ENCODE measurements at places on chromosomes 11 and 22.
A peak's percentile ranks its signal among the peaks of the same experiment; 100 is the strongest.

DNA sequence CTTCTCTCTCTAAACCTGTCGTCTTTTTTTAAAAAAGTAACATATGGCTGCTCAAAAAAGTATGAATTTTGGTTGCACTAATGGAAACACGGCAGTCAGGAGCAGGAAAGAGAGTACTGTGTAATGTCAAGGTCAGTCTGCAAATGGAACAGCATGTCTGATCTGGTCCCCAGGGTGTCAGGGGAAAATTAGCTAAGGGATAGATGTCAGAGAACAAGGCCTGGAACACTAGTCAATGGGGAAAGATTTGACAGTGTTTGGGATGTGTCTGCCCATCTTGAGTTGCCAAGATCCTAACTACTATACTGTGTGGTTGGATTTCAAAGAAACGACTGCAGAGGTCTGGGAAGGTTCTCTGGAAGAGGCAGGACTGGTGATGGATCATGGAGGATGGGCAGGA, 65.7 kb upstream of the PHOX2A start:
- DNase-seq, result no peak

- DNase-seq, result no peak
Observed at GRCh38 chr11:119624102-119624615, 104.8 kb downstream of the NECTIN1 start.

DNA sequence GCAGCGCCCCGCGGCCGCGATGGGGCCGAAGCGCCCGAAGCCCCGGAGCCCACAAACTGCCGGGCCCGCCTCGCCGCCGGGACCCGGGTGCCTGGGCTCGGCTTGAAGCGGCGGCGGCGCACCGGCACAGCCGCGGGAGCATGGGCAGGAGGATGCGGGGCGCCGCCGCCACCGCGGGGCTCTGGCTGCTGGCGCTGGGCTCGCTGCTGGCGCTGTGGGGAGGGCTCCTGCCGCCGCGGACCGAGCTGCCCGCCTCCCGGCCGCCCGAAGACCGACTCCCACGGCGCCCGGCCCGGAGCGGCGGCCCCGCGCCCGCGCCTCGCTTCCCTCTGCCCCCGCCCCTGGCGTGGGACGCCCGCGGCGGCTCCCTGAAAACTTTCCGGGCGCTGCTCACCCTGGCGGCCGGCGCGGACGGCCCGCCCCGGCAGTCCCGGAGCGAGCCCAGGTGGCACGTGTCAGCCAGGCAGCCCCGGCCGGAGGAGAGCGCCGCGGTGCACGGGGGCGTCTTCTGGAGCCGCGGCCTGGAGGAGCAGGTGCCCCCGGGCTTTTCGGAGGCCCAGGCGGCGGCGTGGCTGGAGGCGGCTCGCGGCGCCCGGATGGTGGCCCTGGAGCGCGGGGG, 346 bp downstream of the FJX1 start:
- no peak for DNase-seq

- no peak for DNase-seq
Observed at GRCh38 chr11:73393011-73393380, 16.8 kb downstream of the RELT start.

- DNase-seq, result no peak
Observed at GRCh38 chr22:46728470-46728869, 9.6 kb downstream of the CERK start.

GRCh38 chr22:50162391-50162956, 8.1 kb upstream of the PANX2 start:
- no peak for DNase-seq

DNA sequence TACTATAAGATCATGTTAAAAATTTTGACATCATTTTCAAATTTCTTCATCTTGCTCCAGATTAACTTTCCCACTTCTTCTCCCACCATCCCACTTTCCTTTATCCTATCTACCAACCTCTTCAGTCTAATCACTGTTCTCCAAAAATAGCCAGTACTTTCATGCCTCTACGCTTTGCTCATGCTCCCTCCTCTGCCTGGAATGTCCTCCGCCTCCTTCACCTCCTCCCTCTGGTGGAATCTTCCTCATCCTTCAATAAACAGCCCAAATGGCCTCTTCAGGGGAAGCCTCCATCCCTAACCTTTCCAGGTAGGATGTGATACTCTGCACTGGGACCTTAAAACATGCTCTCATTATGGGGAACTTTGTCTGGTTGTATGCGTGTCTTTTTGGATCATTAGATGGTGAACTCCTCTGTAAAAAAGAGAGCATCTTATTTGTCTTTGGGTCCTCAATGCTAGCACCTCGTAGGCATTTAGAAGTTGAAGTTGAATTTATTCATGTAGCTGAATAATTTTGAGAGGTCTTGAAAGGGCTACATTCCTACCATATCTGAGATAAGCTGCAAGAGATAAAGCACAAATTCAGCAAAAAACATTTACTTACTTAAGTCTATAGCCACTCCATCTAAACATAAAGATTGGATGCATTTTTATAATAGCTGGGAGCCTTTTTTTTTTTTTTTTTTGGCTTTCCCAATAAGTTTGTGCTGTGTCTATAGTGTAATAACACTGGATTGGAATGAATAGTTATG, 8.0 kb upstream of the CSRP3 start:
- no peak for DNase-seq

- no peak for DNase-seq
Observed at GRCh38 chr11:27159335-27159679, 118.7 kb downstream of the BBOX1 start.

DNA sequence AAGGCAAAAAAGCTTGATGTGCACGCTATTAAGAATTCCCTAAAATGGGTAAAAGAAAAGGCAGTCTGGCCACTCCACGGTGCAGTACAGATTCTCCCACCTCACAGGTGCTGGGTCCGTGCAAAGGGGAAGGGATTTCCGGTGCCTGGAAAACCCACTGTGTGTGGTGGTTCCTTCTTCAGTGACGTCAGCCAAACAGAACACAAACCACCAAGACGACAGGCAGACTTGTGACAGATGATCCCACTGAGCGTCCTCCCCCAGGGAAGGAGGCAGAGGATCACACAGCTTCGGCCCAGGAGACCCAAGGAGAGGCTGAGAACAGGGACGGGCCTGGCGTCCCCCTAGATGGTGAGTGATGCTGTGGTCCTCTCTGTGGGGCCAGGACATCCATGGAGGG, 18.6 kb downstream of the PHF21B start:
- DNase-seq, result no peak

DNA sequence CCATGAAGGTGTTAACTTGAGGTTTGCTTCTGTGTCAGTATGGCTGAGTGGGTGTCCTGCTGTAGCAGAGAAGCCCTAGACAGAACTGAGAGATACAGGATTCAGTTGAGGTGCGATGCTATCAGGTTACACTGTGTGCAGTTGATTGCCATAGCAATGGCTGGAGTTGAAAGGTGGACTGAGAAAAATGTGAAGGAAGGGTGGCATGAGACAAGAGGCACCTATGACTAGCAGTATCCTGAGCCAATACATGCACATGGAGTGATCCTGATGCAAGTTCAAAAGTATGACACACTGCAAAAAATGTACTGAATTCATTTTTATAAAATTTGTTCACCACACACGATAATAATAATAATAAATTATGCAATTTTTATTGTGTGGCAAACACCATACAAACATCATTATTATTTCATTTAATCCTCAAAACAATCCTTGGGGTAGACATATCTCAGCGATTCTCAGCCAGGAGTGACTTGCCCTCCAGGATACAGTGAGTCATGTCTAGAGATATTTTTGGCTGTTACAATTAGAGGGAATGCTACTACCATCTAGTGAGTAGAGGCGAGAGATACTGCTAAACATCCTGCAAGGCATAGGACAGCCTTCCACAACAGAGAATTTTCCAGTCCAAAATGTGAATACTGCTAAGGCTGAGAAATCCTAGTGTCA, 3.9 kb upstream of the PIWIL4 start:
- DNase-seq, result no peak

DNA sequence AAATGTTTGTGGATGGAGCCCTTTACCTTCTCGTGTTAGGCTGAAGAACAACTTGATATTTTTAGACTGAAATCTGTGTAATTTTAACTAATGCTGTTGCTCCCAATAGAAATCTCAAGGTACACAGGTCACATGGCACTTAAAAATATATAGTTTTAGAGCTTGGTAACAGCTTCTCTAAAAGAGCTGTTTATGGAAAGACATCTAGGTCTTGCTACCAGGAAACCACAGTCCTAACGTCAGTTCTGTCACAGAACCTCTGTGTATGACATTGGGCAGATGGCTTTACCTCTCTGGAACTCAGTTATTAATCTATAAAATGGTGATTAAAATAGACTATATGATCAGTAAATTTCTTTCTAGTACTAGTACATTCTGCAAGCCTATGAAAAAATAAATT, 35.4 kb downstream of the PAK1 start:
- DNase-seq, result no peak

GRCh38 chr11:28903716-28904115, 795.5 kb downstream of the METTL15 start:
- no peak for DNase-seq

- peak; percentile 15 for DNase-seq
Observed at GRCh38 chr11:61587541-61587941, 6.7 kb upstream of the SYT7 start.

GRCh38 chr11:1970956-1971355, 23.8 kb downstream of the MRPL23 start:
- DNase-seq, result no peak

DNA sequence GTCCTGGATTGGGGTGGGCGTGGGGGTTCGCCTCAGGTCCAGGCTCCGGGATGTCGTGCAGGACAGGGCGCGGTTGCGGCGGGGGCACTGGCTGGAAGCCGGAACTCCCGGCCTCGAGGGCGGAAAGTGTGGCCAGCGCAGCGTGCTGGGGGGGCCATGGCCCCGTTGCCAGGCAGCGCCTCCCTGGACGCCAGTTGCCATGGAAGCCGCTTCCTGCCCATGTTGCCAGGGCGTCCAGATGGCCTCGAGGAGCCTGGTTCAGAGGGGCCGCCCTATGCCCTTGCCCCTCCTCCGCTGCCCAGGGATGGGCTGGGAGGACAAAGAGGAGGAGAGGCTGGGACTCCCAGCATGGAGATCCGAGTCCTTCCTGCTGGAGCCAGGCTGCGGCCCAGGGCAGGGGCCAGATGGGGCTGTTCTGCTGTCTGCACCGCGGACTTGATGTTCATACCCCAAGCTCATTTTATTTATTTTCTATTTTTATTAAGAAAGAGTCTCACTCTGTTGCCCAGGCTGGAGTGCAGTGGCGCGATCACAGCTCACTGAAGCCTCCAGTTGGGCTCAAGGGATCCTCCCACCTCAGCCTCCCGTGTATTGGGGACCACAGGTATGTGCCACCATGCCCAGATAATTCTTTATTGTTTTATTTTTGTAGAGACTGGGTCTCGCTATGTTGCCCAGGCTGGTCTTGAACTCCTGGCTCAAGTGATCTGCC, 4.6 kb upstream of the CCDC188 start:
- no peak for DNase-seq

- DNase-seq, result no peak
Observed at GRCh38 chr11:114149689-114150407, 90.3 kb downstream of the ZBTB16 start.

GRCh38 chr11:125429174-125429707, 66.8 kb downstream of the FEZ1 start:
- DNase-seq, result no peak

- no peak for DNase-seq
Observed at GRCh38 chr11:76665921-76666351, 4.6 kb downstream of the LRRC32 start.

- no peak for DNase-seq
Observed at GRCh38 chr11:96329419-96329818, 13.6 kb downstream of the MAML2 start.

DNA sequence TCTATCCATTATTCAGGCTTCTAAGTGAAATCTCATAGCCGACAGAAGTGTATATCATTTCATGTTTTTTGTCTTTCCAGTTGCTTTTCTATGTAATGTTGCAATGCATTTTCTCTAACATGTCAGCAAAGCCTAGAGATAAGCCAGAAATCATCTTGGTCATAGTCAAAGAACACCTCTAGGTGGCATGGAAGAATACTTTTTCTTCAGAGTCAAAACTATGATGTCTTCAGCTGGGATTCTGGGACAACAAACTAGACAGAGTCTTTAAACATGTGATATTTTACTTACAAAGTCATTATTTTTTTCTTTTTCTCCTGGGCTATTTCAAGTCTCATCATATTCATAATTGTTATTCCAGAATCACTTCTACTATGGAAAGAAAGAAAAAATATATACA, 4.4 kb downstream of the GAS2 start:
- DNase-seq, result no peak

DNA sequence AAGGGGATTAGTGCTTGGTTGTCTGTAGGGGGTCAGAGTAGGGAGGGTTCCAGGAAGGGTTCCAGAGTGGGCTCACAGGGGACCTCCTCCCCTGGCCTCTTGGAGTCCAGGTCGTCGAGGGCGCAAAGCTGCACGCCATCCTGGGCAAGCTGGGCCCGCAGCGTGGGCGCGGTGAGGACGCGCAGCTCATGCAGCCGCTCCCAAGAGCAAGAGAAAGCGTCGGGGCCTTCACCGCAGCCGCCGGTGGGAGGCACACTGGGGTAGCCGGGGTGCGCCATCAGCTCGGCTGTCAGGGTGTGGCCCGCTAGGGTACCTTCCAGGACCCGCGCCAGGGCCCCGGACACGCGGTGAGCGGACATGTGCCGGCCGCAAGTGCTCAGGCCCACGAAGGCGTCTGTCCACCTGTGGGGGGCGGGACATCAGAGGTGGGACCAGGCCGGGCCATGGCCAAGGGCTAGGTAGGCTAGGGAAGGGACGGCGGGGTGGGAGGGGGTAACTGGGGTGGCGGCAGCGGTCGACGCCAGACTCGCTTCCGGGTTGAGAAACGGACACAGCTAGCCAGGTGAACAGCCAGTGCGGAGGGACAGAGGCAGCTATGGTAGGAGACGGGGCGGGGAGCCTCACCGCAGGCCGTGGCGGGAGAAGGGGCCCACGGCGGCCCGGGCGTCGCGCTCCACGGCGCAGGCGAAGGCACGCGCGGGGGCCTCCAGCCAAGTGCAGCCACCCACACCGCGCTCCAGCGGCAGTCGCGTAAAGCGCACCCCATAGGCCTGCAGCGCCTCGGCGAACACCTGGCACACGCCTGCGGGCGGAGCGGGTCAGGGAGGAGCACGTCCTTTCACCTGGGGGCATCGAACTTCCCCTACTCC, 1.2 kb downstream of the YDJC start:
- DNase-seq, result no peak

DNA sequence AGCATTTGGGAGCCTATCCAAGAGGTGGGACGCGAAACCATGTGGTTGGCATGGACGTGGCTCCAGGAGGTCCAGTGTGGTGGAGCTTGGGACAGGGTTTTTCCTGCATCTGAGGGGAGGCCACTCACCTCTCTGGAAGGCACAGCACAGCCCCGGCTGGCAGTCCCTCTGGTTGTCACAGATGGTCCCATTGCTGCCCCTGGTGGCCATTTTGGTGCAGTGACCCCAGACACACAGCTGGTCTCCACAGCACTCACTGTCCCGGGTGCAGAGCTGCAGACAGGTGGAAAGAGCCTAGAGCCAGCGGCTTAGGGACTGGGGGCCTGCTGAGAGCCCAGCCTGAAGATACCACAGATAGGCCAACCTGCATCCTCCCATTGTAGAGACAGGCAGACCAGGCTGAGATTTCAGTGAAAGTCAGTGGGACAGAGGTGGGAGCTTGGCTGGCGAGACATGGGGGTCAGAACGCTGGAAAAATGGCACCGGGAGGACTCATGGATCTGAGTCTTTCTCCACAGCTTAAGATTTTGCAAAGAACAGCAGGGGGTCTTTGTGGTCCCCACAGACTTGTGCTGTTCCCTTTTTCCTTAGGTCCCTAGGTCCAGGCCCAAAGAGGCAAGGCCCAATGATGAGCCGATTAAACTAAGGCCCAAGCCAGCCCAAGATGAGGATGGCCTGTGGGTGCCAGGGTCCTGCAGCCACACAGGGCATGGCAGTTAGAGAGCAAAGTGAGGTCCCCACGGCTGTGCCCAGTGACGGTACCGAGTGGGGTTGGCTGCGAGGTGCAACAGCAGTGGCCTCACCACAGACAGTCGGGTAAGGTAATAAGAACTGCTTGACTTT, 41.4 kb downstream of the DKK3 start:
- peak; percentile 38 for DNase-seq

Data from activated CD4-positive, alpha-beta T cell treated with anti-CD3 and anti-CD28 coated beads for 1 hour (primary cell).